SHP77 treated with DMSO at 0.1 percent for 48 hours (cell line): ENCODE measurements at places on chromosomes 11 and 22.

DNA sequence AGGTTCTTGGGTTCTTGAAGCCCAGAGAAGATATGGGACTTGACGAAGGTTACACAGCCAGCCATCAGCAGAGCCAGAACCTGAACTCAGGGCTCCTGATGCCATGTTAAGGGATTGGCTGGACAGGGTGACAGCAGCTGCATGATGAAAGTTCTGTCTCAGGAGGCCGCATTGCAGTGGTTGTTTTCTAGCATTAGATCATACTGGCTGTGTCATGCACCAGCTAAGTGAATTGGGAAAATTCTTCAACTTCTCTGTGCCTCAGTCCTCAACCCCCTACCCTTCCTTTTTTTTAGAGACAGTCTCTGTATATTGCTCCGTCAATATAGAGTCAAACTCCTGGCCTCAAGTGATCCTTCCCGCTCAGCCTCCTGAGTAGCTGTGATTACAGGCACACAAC is 5.4 kb upstream of the LTBP3 start:
- no peak for DNase-seq

DNA sequence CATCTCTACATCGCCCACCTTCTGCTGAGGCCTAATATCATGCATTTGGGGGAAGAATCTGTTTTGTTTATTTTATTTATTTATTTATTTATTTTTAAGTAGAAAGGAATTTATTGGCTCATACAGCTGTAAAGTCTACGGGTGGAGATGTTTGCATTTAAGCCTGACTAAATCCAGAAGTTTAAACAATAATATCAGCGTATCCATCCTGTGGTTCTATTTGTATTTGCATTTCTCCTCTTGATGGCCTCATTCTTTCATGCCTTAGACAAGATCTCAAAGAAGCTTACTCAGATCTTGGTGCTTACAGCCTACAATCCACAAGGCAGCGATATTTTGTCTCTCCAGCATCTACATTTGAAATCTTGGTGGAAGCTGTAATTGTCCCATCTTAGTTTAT is 67.1 kb upstream of the CARD18 start:
- no peak for DNase-seq

- DNase-seq: no peak
Measured at GRCh38 chr11:26095340-26095739, 236.6 kb upstream of the ANO3 start.

DNA sequence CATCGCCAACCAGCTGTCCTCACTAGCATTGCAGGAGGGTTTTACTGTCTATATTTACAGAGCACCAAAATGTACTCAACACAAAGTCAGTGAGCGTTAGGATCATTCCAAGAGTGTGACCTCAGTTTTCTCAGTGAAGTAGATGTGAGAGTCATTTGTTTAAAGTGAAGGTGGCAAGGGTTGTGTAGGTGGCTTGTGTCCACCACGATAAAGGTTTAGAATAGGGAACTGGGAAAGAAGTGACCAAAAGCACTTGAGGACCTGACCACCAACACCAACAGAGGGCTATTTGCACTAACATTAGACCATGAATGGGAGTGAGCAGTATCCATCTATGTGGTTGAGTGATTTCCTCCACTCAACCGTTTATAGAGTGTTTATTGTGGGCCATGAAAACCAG is 152.5 kb upstream of the POU2AF2 start:
- no peak for DNase-seq

GRCh38 chr22:46514592-46515207 is 22.7 kb downstream of the CELSR1 start:
- DNase-seq: no peak

DNA sequence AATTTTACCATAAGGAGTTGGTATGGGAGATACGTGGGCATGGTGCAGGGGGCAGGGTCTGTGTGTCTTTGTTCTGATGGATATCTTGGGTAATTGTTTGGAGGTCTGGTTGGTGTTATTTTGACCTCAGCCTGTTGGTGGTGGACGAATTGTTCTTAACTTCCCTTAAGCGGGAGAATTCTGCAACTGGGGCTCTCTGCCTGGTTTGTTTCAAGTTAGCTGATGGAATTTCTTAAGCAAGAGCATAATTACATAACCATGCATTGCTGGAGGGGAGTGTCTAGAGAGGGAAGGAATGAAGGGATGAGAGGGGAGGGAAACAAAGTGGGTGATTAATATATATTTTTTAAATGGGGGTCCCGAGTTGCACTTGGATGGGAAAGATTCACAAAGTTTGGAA is 908.5 kb upstream of the RAG2 start:
- no peak for DNase-seq
